Neural crest cell (in vitro differentiated cells): ENCODE measurements at places on chromosomes 2 and 18. TPM values are rescaled to one million over a fixed set of nuclear protein-coding genes. Genes with fewer than 3 reads are reported as not detected.

ELOA2 gene
- total RNA-seq, result not detected in 2 replicates

TMEM17 gene
- total RNA-seq, result 3.1 and 4.0 TPM in 2 replicates

GAL3ST2 gene
- total RNA-seq, result 0.28 TPM in 1 of 2 replicates, not detected in the other

SERPINB12 gene
- not detected in 2 replicates for total RNA-seq

TLK1 gene
- 65.5 and 70.6 TPM in 2 replicates for total RNA-seq

ZNF512 gene
- 58.2 and 63.3 TPM in 2 replicates for total RNA-seq

GPR45 gene
- total RNA-seq, result 0.30 TPM in 1 of 2 replicates, not detected in the other

C2orf81 gene
- total RNA-seq, result 7.3 and 7.9 TPM in 2 replicates

TMEM247 gene
- total RNA-seq, result not detected in 2 replicates

C2orf15 gene
- total RNA-seq, result 0.23 and 0.37 TPM in 2 replicates

VWA3B gene
- total RNA-seq, result not detected in 2 replicates

MC5R gene
- not detected in 2 replicates for total RNA-seq

REG3A gene
- total RNA-seq, result not detected in 2 replicates

KCNF1 gene
- total RNA-seq, result 0.93 and 1.1 TPM in 2 replicates

FAM110C gene
- 0.07 and 0.09 TPM in 2 replicates for total RNA-seq

C2orf72 gene
- total RNA-seq, result 3.0 and 3.3 TPM in 2 replicates

IFIH1 gene
- total RNA-seq, result 0.23 and 0.27 TPM in 2 replicates

CCBE1 gene
- total RNA-seq, result 0.18 and 0.33 TPM in 2 replicates

EVX2 gene
- total RNA-seq, result 0.43 and 0.44 TPM in 2 replicates

GPAT2 gene
- not detected in 2 replicates for total RNA-seq

GAD1 gene
- total RNA-seq, result 0.39 and 0.82 TPM in 2 replicates

GNLY gene
- not detected in 2 replicates for total RNA-seq

CENPA gene
- total RNA-seq, result 34.5 and 35.1 TPM in 2 replicates

ALPI gene
- not detected in 2 replicates for total RNA-seq

STAT4 gene
- total RNA-seq, result 1.0 and 1.4 TPM in 2 replicates

G6PC2 gene
- not detected in 2 replicates for total RNA-seq

NFATC1 gene
- total RNA-seq, result 2.2 and 2.4 TPM in 2 replicates

MARCO gene
- total RNA-seq, result 0.54 TPM in 1 of 2 replicates, not detected in the other

AKAIN1 gene
- not detected in 2 replicates for total RNA-seq

SMC6 gene
- total RNA-seq, result 33.6 and 38.2 TPM in 2 replicates
